Activated naive CD8-positive, alpha-beta T cell treated with anti-CD3 and anti-CD28 coated beads, Interleukin-2, amount 10 ng/mL, durations not matched to agents 7 days and 5 days (primary cell): ENCODE measurements at places on chromosomes 4 and X. TPM values are rescaled to one million over a fixed set of nuclear protein-coding genes. Genes with fewer than 3 reads are reported as not detected.
A peak's percentile ranks its signal among the peaks of the same experiment; 100 is the strongest.

FATE1 gene
- total RNA-seq = not detected

RAB9B gene
- 0.33 TPM for total RNA-seq

HEPH gene
- not detected for total RNA-seq

AVPR2 gene
- not detected for total RNA-seq

NFXL1 gene
- total RNA-seq = 10.3 TPM

DNA sequence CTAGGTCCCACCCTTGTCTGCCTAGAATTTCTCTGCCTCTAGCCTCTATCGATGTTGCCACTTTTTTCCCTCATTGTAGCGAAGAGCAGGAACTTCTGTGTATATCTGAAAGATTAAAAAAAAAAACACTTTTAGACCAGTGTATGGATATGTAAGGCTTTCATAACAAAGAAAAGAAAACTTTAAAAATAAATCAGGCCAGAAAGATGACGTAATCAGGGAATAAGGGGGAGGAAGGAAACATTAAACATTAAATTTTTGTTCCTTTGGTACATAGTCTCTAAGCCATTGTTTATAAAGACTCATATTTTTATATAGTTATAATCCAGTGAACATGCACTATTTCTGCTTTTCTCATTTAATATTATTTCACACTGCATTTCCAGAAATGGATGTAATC is 26.2 kb upstream of the FTHL17 start:
- no peak overlapping the region for H3K4me3 ChIP-seq
- no peak for DNase-seq
- no peaks in the 10 kb centered on the region for H3K36me3 ChIP-seq
- no peak overlapping the region for H3K27ac ChIP-seq
- H3K27me3 ChIP-seq = no peaks in the 10 kb centered on the region
- peaks cover 7% of the 10 kb centered on the region for H3K4me1 ChIP-seq

DNA sequence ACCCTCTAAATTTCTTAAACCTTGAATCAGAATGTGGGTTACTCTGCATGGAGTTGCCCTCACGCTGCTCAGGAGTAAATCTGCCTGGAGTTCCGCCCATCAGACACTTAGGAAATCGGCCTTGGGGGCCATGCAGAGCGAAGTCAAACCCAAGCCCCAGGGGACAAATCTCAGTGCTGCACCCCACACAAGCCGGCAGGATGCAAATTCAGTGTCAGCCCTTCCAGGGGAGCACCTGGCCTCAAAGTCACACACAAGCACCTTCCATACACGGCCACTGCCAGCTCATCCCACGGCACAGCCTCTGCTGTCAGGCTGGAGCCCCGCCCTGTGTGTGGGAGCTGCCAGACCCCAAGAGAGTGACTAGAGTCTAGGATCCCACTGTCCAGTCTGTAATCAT is 27.4 kb downstream of the RNF212 start:
- DNase-seq = no peak
- H3K4me1 ChIP-seq = peaks cover under 1% of the 10 kb centered on the region
- H3K27ac ChIP-seq = no peak overlapping the region
- H3K4me3 ChIP-seq = no peak overlapping the region
- H3K36me3 ChIP-seq = peaks cover 2% of the 10 kb centered on the region

DNA sequence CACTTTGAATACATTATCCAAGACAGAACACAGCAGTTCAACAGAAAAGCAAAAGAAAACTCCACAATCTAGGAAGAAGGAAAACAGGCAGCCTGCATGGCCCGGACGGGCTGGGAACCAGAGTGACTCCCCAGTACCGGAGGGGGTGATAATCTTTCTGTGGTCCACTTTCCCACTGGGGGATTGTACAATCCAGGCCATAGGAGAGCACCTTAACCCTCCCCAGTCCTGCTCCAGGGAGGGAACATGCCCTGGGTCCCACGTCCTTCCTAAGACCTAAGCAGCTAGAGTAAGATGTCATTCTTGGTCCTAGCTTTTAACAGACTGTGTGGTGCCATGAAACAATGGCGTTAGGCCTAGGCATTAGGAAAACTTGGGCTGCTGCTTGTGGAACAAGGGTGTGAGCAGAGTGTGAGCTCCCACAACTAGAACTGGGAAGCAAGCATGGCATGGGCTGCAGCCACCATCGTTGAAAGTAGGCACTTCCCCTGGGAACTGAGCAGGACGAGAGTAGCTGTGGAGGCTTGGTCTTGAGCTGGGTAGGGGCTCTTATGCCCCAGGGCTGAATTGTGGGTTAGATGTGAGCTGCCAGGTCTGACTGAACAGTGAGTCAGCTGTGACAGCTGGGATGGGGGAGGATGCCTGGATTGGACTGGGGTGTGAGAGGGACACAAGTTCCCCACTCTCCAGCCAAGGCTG is 42.4 kb downstream of the NAT8L start:
- H3K27me3 ChIP-seq = peaks cover 15% of the 10 kb centered on the region
- no peak overlapping the region for H3K27ac ChIP-seq
- peaks cover 2% of the 10 kb centered on the region for H3K4me1 ChIP-seq
- H3K36me3 ChIP-seq = peaks cover 3% of the 10 kb centered on the region
- DNase-seq = no peak
- H3K4me3 ChIP-seq = no peak overlapping the region

GRCh38 chr4:151238477-151238876 is 38.5 kb upstream of the PRSS48 start:
- no peak overlapping the region for H3K27ac ChIP-seq
- H3K4me3 ChIP-seq = no peak overlapping the region
- peaks cover 7% of the 10 kb centered on the region for H3K27me3 ChIP-seq
- H3K4me1 ChIP-seq = no peaks in the 10 kb centered on the region

- H3K27ac ChIP-seq = no peak overlapping the region
- no peak for DNase-seq
- no peaks in the 10 kb centered on the region for H3K27me3 ChIP-seq
- no peaks in the 10 kb centered on the region for H3K4me1 ChIP-seq
- no peaks in the 10 kb centered on the region for H3K36me3 ChIP-seq
- H3K4me3 ChIP-seq = no peak overlapping the region
Observed at GRCh38 chrX:115368876-115369275, 79.4 kb downstream of the LUZP4 start.

- no peaks in the 10 kb centered on the region for H3K27me3 ChIP-seq
- no peak overlapping the region for H3K27ac ChIP-seq
- no peak for DNase-seq
- no peaks in the 10 kb centered on the region for H3K36me3 ChIP-seq
- H3K4me3 ChIP-seq = no peak overlapping the region
Observed at GRCh38 chr4:38939165-38939564, 71.6 kb downstream of the FAM114A1 start.

- H3K36me3 ChIP-seq = no peaks in the 10 kb centered on the region
- peaks cover 3% of the 10 kb centered on the region for H3K27me3 ChIP-seq
- H3K27ac ChIP-seq = no peak overlapping the region
- no peaks in the 10 kb centered on the region for H3K4me1 ChIP-seq
Observed at GRCh38 chr4:52126966-52127365, 75.9 kb downstream of the SPATA18 start.

GRCh38 chrX:136639506-136640176 is 8.3 kb upstream of the CD40LG start:
- no peaks in the 10 kb centered on the region for H3K27me3 ChIP-seq
- peaks cover 67% of the 10 kb centered on the region for H3K4me1 ChIP-seq
- DNase-seq = no peak
- peaks cover 10% of the 10 kb centered on the region for H3K36me3 ChIP-seq
- H3K4me3 ChIP-seq = peak overlapping the region; percentile 41

- no peaks in the 10 kb centered on the region for H3K4me1 ChIP-seq
- no peaks in the 10 kb centered on the region for H3K36me3 ChIP-seq
- DNase-seq = no peak
- no peak overlapping the region for H3K4me3 ChIP-seq
- no peaks in the 10 kb centered on the region for H3K27me3 ChIP-seq
Observed at GRCh38 chr4:138162259-138162658, 79.9 kb downstream of the SLC7A11 start.

- no peak for DNase-seq
- no peak overlapping the region for H3K4me3 ChIP-seq
- H3K27me3 ChIP-seq = peaks cover 6% of the 10 kb centered on the region
- no peak overlapping the region for H3K27ac ChIP-seq
- no peaks in the 10 kb centered on the region for H3K4me1 ChIP-seq
Observed at GRCh38 chr4:100633269-100633668, 115.4 kb upstream of the EMCN start.

GRCh38 chr4:87738483-87738882 is 60.9 kb upstream of the IBSP start:
- H3K36me3 ChIP-seq = no peaks in the 10 kb centered on the region
- no peak overlapping the region for H3K4me3 ChIP-seq
- peaks cover 4% of the 10 kb centered on the region for H3K27me3 ChIP-seq
- no peaks in the 10 kb centered on the region for H3K4me1 ChIP-seq
- H3K27ac ChIP-seq = no peak overlapping the region
